ENCODE measurements at places on chromosomes 11 and 22.

GRCh38 chr11:84655712-84656111 is 971.4 kb downstream of the DLG2 start:
- DNase-seq = peak; percentile 50

DNA sequence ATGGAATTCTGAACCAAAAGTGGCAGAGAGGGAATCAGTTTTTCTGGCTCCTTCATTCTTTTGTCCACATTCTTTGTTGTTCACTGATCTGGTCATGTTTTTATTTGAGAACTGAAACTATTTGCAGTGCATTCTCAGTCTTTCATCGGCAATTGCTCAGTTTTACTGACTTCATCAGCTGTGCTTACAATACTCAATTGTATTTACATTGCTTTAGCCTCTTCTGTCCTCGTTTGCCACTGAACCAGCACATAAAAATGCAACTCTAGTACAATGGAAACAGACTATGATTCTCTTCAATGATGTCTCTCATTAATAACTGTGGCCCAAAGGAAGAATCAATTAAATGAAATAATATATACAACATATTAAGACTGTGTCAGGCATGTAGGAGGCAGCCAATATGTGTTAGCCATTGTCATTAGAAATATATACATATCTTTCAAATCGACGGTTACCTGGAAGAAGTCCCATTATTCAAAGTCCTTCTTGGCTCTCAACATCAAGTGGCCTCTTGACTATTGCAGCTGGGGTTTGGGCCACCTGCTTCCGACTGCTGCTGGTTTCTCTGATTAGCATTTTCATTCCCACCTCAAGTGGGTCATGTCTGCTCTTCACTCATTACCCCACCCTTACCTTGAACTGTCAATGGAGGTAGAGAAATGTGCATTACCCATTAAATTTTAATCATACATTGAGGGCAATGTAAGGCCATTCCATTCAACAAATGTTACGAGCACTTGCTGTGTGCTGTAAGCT is 600.1 kb downstream of the INSC start:
- DNase-seq = no peak

DNA sequence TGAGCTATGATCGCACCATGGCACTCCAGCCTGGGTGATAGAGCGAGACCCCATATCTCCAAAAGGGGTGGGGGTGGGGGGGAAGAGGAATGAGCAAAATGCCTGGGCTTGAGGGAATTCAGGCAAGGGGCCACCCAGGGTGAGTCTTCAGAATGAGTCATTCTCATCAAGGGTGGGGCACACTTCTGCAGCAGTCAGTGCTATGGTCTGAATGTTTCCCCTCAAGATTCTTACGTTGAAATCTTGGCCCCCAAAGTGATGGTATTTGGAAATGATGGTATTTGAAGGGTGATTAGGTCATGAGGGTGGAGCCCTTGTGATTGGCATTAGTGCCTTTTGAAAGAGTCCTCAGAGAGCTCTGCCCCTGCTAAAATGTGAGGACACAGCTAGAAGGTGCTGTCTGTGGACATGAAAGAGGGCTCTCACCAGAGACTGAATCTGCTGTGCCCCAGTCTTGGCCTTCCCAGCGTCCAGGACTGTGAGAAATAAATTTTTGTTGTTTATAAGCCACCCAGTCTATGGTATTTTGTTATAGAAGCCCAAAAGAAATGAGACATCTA is 86.4 kb upstream of the THY1 start:
- no peak for DNase-seq

- DNase-seq = peak; percentile 20
These were observed at the start of gene ASCL2 for GRCh38 chr11:2270322-2271076. TSS of gene ASCL2 (minus strand) at chr11:2270588. CDS start at chr11:2270332, 256 bp downstream.

GRCh38 chr11:43983221-43983810 is 40.9 kb downstream of the C11orf96 start:
- DNase-seq = no peak

DNA sequence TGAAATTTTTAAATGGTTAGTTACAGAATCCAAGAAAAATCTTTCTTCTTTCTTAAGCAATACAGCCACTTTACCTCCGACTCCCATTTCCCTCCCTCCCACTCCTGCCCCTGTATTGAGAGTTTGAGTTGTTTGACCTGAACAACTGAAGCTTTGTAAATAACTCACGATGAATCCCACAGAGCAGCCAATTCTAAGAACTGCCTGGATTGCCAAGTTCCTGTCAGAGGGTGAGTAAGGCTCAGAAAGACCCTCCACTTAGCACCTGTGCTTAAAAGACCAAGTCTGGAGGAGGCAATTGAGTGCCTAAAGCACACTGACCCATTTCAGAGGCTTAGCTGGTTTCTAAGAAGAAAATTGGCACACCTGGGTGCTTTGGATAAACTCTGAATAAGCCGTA is 158.5 kb downstream of the MSANTD4 start:
- DNase-seq = peak; percentile 48

DNA sequence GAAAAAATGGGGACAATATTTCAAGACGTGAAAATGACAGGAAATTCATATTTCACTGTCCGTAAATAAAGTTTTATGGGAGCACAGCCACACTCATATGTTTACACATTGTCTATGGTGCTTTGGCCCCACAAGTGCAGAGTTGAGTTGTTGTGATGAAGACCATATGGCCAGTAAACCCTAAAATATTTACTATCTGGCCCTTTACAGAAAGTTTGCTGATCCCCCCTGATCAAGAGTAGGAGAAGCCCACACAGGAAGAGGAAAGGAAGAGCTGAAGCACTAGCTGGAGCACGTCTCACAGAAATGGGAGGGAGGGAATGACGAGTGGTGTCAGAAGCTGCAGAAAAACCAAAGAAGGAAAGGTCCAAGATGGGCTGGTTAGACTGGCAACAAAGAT is 78.8 kb downstream of the TNRC6B start:
- DNase-seq = no peak

DNA sequence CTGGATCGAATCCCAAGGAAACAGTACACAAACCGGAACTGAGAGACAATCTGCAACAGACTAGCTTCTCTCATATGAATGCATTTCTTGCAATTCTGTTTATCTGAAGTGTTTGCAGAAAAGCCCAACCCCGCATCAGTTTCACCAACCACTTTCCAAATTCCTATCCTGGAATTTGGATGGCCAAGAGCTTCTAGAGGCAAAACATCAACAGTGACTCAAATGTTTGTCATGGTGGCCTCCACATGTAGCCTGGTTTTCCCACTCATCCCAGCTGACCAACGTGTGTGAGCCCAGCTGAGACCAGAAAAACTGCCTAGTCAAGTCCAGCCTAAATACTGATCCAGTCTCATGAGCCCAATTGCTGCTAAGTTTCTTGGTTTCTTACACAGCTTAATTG is 8.3 kb upstream of the MIEF1 start:
- DNase-seq = no peak

GRCh38 chr11:61747192-61747966 is 5.1 kb upstream of the MYRF start:
- peak; percentile 47 for DNase-seq

Data from brain (organoid and tissue), 16 donors.